ENCODE measurements at places on chromosomes 11 and 22.

- H3K4me3 ChIP-seq = no peak overlapping the region
- DNase-seq = no peak
- H3K27me3 ChIP-seq = no peaks in the 10 kb centered on the region
- H3K36me3 ChIP-seq = peaks cover 16% of the 10 kb centered on the region
- H3K4me1 ChIP-seq = no peaks in the 10 kb centered on the region
- H3K27ac ChIP-seq = no peak overlapping the region
These were observed 26.3 kb downstream of the TOLLIP start for GRCh38 chr11:1283091-1283511.

GRCh38 chr11:3123761-3124733 lies 41.1 kb downstream of the OSBPL5 start:
- no peaks in the 10 kb centered on the region for H3K36me3 ChIP-seq
- H3K27me3 ChIP-seq = no peaks in the 10 kb centered on the region

DNA sequence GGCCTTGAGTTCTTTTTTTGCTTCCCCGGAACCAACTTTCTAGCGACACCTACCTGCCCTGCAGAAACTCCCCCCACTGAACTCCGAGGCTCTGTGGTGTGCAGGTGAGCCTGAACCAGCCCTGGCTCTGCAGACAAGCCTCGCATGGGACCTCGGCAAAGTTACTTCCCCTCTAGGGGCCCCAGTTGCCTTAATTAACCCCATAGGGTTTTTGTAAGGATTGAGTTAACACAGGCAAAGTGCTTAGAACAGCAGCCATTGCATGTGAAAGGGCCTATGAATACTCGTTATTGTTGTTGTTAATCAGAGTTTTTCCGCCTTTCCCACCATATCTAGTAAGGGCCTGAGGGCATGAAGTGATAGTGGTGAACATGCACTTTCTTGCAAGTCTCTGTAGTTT lies 12.6 kb upstream of the SYT13 start:
- H3K27ac ChIP-seq = no peak overlapping the region
- H3K4me3 ChIP-seq = no peak overlapping the region
- no peaks in the 10 kb centered on the region for H3K36me3 ChIP-seq
- peaks cover 20% of the 10 kb centered on the region for H3K27me3 ChIP-seq
- H3K4me1 ChIP-seq = no peaks in the 10 kb centered on the region

DNA sequence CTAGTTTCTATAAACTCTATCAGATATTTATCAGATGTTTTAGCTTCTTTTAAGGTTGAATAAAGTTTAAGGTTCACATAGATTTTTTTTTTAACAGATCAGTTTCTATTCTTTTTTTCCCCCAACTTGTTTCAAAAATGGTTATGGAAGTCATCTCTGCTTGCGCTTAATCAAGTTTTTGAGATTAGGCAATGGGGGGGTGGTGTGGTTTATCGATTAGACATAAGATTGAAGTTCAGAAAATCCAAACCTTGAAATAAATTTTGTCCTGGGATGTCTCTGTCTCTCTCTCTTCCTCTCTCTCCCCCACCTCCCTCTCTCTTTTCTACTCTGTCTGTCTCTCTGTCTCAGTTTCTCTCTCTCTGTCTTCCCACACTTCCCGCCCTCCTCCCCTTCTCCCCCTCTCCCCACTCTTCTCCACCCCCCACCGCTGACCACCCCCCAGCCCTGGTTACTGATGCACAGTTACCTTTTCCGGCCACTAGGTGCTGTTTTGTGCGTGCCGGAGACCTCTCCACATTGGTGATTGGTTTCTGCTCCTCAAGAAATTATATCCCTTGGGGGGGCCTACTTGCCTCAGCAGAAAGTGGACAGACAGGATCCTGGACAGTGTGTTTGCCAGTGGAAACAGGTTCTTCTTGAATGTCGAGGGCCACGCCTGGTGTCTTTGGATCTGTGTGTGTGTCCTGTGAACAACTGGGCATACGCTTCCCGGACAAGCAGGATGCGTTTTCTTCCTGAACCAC lies 29.7 kb upstream of the ANO1 start:
- no peaks in the 10 kb centered on the region for H3K36me3 ChIP-seq
- peaks cover 18% of the 10 kb centered on the region for H3K27me3 ChIP-seq
- H3K4me3 ChIP-seq = no peak overlapping the region

- no peaks in the 10 kb centered on the region for H3K27me3 ChIP-seq
- no peaks in the 10 kb centered on the region for H3K4me1 ChIP-seq
- no peaks in the 10 kb centered on the region for H3K36me3 ChIP-seq
- no peak overlapping the region for H3K4me3 ChIP-seq
- DNase-seq = no peak
These were observed 693.4 kb upstream of the CCDC90B start for GRCh38 chr11:83979593-83979992.

DNA sequence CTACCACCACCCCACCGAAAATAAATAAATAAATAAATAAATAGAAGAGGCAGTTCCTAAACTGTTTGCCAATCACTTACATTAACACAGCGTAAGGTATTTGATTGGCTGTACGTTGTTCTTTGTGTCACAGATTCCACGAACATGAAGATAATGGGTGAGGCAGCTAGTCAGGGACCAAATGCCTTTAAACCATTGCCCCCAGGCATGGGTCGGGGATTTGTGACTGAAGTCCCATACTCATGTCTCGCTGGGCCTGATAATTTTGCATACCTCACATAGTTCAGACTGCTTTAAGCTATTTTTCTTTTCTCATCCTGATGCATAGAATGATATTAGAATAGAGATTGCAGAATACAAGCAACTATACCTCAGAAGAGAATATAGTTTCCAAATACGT lies 3.6 kb upstream of the CBL start:
- no peak overlapping the region for H3K4me3 ChIP-seq
- H3K27me3 ChIP-seq = no peaks in the 10 kb centered on the region
- DNase-seq = no peak
- H3K4me1 ChIP-seq = peaks cover 9% of the 10 kb centered on the region
- peaks cover 3% of the 10 kb centered on the region for H3K36me3 ChIP-seq

DNA sequence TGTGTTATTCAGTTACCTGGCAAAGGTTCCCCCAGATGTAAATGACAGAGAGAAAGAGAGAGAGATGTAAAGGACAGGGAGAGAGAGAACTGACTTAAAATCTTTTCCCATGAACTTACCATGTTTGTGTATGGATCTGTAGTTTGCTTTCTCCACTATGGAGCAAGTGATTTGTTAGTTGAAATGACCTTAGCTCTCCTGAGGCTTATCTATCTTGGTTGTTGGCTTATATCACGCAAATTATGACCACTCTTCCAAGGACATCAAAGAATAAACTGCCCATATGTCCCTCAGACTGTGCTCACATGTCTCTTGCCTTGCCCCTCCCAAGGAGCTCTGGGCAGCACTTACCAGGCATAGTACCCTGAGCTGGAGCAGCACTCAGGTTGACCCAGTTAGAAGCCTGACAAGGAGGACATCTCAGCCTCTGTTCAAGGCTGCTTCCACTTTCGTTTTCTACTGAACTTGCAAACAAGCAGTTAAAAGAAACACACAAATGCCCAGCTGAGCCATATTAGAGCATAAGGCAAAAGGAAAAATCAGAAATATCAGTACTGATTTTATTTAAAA lies 95.3 kb upstream of the RCN1 start:
- H3K4me1 ChIP-seq = peaks cover 11% of the 10 kb centered on the region
- peak overlapping the region; percentile 52 for H3K4me3 ChIP-seq
- H3K27me3 ChIP-seq = peaks cover 6% of the 10 kb centered on the region
- H3K36me3 ChIP-seq = no peaks in the 10 kb centered on the region

- no peak for DNase-seq
- H3K27me3 ChIP-seq = no peaks in the 10 kb centered on the region
- H3K4me3 ChIP-seq = peak overlapping the region; percentile 97
- no peak overlapping the region for H3K27ac ChIP-seq
These were observed 2.4 kb downstream of the LIN7C start for GRCh38 chr11:27504205-27504604.

DNA sequence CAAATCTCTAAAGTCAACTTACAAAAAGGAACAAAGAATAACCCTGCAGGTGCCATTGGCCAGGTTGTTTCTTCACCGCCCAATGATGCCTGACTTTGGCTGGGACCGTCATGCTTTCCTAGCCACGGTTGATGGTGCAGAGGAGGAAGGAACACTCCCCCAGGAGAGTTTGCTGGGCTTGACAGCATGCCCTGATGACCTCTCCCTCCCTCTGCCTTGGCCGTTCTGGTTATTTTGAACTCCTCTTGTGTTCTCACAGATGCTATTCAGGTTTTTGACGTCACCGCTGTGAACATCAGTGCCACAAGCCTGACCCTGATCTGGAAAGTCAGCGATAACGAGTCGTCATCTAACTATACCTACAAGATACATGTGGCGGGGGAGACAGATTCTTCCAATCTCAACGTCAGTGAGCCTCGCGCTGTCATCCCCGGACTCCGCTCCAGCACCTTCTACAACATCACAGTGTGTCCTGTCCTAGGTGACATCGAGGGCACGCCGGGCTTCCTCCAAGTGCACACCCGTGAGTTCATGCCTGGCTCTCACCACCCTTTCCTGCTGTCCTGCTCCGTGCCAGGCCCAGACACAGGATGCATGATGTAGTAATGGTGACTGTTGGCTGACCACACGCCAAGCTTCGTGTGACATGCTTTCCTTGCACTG lies 89.0 kb upstream of the OR4B1 start:
- no peak for DNase-seq
- H3K4me1 ChIP-seq = peaks cover 23% of the 10 kb centered on the region
- H3K4me3 ChIP-seq = no peak overlapping the region

DNA sequence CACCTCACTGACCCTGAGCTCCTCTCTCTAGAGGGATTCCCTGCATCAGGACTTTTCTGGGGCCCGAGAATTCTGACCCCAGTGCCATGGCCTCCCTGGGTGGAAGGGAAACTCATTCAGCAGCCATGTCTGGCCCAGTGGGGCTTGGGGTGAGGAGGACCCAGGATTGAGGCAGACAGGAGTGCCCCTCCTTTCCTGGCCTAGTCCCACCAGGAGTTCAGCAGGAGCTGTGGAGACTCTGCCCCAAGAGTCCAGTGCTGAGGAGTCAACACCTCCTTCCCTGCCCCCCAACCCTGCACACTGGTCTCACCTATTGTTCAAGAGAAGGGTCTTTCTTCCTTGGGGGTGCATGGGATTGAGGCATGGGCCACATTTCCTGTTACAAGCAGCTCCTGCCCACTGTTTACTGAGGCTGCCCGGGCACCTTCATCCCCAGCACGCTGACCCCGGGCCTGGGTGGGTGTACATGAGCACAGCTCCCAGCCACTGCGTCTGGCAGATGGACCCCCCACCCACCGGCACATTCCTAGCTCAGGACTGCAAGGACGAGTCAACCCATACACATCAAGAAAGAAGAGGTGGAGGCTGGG lies 33.9 kb downstream of the ALX4 start:
- H3K27me3 ChIP-seq = peaks cover 3% of the 10 kb centered on the region
- DNase-seq = no peak
- no peak overlapping the region for H3K27ac ChIP-seq
- no peaks in the 10 kb centered on the region for H3K36me3 ChIP-seq
- H3K4me3 ChIP-seq = no peak overlapping the region

- peaks cover 2% of the 10 kb centered on the region for H3K27me3 ChIP-seq
- H3K4me3 ChIP-seq = no peak overlapping the region
- no peaks in the 10 kb centered on the region for H3K4me1 ChIP-seq
- no peak overlapping the region for H3K27ac ChIP-seq
- H3K36me3 ChIP-seq = no peaks in the 10 kb centered on the region
These were observed 55.8 kb upstream of the THY1 start for GRCh38 chr11:119478711-119479285.

GRCh38 chr11:27860811-27861210 lies 160.6 kb upstream of the BDNF start:
- H3K4me1 ChIP-seq = no peaks in the 10 kb centered on the region
- H3K27ac ChIP-seq = no peak overlapping the region
- DNase-seq = no peak

DNA sequence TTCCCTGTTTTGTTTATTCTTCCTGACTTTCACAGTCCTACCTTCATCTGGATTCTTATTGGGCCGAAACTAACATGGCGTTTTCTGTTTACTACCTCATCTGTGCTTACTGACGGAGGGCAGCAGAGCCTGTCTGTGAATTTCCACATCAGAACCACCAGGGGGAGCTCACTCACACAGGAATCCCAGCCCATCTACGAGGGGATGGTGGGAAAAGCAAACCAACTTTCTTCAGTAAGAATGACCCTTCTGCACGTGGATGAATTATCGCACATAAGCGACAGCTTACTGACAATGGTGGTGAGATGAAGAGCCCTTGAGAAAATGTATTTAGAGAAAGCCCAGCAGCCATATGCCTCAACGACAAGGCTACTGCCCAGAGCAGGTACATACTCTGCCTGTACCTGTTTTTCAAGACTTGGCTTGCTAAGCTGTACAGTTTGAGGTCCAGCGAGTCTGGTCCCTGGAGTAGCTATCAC lies 42.5 kb downstream of the LARGE2 start:
- H3K36me3 ChIP-seq = peaks cover 17% of the 10 kb centered on the region
- DNase-seq = peak; percentile 86
- H3K4me1 ChIP-seq = no peaks in the 10 kb centered on the region
- no peak overlapping the region for H3K4me3 ChIP-seq
- no peak overlapping the region for H3K27ac ChIP-seq

- no peak for DNase-seq
- H3K4me3 ChIP-seq = no peak overlapping the region
- H3K4me1 ChIP-seq = no peaks in the 10 kb centered on the region
- peaks cover 7% of the 10 kb centered on the region for H3K27me3 ChIP-seq
- no peak overlapping the region for H3K27ac ChIP-seq
- H3K36me3 ChIP-seq = no peaks in the 10 kb centered on the region
These were observed 19.7 kb downstream of the ALX4 start for GRCh38 chr11:44290208-44290607.

DNA sequence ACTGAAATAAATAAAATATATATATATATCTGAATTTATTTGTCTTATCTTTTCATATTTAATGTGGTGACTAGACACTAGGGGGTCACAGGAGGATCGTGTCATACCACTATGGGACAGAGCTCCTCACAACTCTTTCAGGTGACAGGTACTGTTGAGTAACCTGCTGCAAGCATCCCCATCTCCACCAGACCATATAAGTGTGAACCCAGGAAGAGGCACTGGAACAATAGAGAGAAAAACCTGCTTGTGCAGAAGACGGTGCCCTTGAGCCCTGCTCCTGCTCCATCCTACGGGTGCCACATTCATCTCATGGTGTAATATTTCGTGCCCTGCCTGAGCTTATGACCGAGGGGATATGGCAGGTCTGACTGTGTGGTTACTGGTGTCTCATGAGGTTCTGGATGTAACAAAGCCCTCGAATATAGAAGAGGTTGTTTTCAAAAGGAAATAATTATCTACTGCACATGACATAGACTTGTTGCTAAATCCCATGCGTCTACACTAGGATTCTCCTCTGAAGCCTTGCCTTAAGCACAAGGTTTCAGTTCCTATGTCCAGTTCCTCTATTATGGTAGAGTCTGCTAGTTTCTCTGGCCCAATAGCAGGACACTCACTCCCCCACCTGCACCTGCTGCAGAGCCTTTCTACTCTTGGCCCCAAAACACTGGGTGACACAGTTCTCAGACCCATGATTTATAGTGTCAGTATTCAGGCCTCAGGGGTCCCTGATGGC lies 70.4 kb downstream of the GGTLC2 start:
- no peak overlapping the region for H3K4me3 ChIP-seq
- no peak for DNase-seq
- H3K27me3 ChIP-seq = peaks cover 15% of the 10 kb centered on the region
- H3K27ac ChIP-seq = no peak overlapping the region

Data from activated CD4-positive, alpha-beta T cell treated with anti-CD3 and anti-CD28 coated beads, Interleukin-2, amount 10 ng/mL, durations not matched to agents 24 days and 14 days (primary cell).